Lung microvascular endothelial cell (primary cell): ENCODE measurements at places on chromosomes 12 and 14. TPM values are rescaled to one million over a fixed set of nuclear protein-coding genes. Genes with fewer than 3 reads are reported as not detected.

DNA sequence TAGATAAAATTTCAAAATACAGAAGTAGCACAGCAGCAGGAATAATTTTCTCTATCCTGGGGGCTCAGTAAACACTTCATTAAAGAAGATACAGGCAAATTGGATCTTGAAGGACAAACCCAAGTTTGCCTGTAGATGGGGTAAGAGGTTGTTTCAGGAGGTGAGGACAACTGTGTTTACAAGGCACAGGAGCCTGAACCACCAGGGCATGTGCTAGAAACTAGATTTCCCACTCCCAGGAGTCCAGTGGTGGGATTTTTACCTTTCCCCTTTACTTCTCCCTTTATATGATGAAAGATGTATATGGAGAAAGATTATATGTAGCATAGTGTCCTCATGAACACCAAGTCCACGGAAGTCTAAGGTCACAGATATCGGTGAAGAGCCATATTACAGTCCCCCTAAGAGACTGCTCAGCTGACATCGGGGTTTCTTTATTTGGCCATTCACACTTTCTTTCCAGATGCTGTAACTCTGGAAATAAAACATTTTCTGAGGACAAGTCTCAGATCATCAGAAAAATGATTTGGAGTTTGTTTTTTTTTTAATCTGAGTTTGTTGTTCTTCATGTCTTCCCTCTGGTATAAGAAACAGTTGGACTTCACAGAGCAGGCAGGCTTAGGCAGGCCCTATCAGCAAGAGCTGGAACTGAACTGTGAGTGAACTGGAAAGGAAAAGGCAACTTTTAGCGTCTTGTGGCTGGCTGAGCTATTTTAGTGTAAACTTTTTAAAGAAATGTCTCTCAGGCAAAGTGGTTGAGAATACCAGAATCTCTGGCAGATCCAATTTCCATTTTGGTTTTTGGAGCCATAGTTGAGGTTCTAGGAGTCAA lies 8.0 kb upstream of the EVL start:
- DNase-seq: peak; percentile 59

DNA sequence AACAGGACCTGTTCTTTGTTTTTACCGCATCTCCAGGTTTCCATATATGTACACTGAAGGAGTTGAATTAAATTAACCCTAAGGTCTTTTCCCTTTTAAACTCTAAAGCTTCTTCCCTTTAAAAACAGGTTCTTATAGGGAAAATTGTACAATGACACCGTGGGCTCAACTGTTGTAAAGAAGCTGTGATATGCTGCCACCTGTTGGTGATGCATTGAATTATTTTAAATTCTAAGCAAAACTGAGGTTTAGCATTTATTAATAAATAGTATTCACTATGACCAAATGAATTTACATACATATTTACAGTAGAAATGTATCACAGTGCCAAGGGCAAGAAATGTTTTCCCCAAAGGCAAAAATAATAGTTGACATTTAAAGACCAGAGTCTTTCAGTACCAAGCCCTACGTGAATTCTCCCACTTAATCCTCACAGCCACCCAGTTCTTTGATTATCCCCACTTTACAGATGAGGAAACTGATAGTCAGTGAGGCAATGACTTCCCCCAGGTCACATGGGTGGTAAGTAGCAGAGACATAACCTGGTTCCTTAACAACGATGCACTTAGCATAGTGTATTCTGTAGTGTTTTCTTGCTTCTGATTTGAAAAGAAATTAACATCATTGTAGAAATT lies 35.7 kb upstream of the TMEM263 start:
- peak; percentile 75 for DNase-seq

DNA sequence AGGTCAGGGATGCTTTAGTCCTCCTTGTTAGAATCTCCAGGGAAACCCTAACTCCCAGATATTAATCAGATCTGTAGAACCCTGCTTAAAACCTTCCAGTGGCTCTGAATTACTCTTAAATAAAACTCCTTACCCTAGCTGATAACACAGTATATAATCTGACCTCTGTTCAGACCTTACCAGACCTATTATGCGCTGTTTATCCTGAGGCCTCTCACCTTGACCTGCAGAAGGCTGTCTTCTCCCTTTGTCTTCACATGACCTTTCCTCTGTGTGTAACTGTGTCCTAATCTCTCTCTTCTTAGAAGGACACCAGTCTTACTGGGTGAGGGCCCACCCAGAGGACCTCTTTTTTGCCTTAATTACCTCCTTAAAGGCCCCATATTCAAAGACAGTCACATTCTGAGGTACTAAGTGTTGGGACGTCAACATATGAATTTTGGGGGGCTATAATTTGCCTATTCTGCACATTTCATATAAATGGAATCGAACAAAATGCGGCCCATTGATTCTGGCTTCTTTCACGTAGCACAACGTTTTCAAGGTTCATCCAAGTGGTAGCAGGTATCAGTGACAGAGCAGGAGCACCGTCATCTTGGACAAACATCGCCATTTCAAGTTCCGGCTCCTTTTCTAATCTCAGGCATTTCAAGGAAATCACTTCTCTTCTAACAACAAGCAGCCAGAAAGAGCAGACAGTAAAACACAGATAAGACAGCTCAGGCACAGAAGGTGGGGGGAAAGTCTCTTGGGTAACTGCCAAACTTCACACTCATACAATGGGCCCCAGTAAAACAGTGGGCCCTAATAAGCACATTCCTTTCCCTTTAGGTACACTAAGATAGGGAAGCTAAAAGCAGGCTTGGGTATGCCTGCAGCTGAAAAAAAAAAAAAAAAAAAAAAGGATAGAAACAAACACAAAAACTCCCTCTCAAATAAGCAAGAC lies 200.2 kb upstream of the NUDT4 start:
- peak; percentile 72 for DNase-seq

Gene SLC38A4
- total RNA-seq: 1.1 and 1.6 TPM in 2 replicates

DNA sequence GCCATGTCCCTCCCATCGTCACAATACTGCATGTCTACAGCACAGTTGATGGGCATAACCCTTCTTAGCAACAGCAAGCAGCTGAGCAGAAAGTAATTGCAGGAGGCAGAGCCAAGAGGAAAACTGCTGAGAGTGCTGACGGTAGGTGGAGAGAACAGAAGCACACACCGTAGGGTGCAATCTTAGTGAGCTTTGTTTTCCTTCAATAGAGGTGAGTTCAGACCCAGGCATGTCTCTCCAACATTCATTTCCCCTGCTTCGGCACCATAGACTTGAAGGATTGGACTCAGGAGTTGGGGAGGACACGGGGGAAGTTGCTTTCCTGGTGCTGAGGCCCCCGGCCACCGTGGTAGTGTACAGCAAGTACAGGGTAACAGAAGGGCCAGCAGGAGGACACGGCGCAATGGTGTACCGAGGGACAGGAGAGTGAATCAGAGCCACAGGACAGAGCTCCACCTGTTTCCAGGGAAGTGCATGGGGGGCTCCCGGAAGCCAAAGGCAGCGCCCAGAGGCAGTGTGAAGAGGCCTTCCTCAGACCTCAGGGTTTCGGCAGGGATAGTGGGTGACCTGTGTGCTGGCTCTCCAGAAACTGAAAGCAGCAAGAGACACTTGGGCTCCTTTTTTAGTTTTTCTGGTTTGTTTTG lies 36.3 kb upstream of the SINHCAF start:
- peak; percentile 15 for DNase-seq

- DNase-seq: no peak
These were observed 28.8 kb downstream of the HOXC4 start for GRCh38 chr12:54082397-54082892.

Gene MANSC4
- total RNA-seq: not detected in 2 replicates

- no peak for DNase-seq
These were observed 101.7 kb upstream of the ATF7IP start for GRCh38 chr12:14263742-14264141.

Gene PTPRQ
- not detected in 2 replicates for total RNA-seq

- DNase-seq: peak; percentile 83
These were observed 46.0 kb downstream of the ITPR2 start for GRCh38 chr12:26786865-26787514.

DNA sequence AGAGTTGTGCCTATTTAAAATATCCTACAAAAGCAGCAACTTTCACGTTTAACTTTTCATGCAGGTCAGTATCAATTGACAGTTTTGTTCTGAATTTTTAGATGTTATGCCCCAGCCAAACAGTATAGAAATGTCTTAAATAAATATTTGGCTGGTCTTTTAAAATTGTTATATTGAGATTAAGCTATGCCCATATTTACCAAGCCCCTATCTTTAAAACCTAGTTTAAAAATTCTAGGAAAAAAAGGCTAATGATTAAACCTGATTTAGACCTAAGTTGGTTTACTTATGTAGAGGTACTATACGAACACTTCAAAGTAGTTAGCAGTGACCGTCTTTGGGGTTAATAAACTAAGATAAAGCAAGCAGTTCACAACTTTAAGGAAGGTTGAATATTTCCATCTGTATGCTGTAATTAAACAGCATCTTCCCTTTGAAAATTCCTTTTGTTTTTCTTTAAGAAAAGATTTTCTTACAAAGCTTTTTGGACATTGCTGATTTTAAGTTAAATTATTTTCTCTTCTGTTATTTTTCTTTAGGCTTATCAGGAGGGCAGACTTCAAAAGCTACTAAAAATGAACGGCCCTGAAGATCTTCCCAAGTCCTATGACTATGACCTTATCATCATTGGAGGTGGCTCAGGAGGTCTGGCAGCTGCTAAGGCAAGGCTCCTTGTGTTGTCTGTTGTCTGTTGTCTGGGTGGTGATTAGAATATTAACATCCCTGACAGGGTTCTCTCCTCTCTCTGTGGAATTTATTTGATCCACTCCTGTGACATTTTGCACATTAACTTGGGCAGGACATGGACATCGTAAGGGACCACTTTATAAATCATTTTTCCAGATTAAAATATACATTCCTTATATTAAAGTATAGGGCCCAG lies 7.5 kb downstream of the EID3 start:
- no peak for DNase-seq

DNA sequence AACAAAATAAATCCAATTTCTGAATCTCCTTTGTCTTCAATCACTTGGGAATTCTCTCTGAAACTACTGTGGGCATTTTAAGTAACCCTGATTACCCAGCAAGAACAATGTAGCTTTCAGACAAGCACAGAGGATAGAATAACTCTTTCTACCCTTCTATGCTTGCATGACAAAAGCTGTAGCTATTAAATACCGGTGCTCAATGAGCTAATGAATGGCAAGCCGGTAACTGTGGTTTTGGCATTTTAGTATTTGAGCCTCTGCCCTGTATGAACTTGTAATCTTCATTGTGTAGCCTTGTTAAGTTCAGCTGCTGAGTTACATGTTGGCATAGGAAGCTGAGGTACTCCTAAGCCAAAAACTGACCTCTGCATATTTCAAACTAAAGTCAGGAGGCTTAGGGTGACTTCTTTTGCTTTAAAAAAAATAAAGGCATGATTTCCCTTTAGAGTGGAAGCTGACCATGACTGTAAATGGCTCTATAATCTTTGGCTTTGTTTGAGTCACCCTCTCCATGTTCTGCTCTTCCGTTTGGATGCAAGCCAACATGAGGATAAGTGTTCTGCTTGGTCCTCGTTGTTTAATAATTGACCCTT lies 171.0 kb upstream of the HIF1A start:
- DNase-seq: peak; percentile 82

- no peak for DNase-seq
These were observed 26.6 kb upstream of the LIMA1 start for GRCh38 chr12:50309950-50310349.

DNA sequence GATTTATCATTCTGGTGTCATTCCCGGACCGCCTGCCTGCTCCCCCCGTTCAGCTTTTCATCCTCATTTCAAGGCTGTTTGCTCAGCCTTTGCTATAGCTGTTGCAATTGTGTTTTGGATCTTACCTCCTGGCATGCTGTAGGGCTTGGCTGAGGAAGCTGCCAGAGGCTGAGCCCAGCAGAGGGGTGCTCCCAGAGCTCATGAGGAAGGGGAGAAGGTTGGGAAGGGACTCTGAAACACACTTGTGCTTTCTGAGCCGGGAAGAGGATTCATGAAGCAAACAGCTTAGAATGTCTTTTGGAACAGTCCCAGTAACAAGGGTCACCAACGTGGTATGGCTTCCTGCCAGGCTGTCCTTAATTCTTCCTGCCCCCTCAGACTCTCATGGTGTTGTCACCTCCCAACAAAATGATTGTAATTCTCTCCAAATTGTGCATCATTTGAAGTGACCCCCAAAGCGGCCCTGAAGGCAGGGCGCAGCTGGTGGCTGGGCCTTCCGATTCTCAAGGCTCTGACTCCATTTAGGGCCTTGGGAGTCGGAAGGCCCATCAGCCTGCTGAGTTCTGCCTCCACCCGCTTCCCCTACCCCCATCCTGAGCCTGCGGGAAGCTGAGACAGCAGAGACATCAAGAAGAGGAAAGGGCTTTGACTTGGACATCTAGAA lies 111.9 kb upstream of the ARHGAP5 start:
- DNase-seq: no peak

GRCh38 chr14:63392236-63392635 lies 73.5 kb upstream of the GPHB5 start:
- no peak for DNase-seq

DNA sequence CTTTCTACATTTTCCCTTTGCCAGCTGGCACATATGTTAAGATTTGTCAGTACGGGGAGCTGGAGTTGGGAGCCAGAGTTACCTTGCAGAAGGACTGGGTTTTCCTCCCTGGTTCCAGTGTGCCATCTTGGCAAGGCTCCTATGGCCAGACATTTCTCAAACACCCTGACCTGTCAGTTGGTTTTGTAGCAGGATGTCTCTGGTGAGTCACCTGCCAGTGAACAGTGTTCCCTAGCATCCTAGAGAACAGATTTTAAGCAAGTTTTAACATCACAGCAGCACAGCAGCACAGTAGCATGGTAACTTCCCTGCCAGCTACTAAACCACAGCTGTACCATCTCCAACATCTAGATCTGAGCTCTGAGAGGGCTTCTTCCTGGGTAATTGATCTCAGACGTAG lies 26.2 kb upstream of the KTN1 start:
- peak; percentile 24 for DNase-seq

- no peak for DNase-seq
These were observed 105.0 kb upstream of the TMPO start for GRCh38 chr12:98410356-98410755.

DNA sequence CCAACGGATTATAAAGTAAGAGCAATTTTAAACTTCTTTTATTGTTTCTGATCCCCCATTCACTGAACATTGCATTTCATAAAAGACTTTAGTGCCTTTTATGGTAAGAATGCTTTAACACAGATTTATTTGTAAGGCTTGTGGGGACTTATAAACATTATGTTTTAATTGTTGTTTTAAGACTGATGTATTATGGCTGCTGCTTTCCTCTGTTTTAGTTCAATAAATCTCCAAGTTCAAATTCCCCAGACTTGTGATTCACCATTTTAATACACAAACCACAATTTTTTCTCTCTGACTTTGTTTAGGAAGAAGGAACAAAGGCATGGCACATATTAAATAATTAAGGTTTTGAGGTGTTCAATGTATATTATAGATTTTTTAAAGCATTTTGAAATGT lies 753.3 kb downstream of the SLC6A15 start:
- no peak for DNase-seq

- no peak for DNase-seq
These were observed 435.3 kb downstream of the RAD51B start for GRCh38 chr14:68254669-68255527.
